Inflammatory macrophage (primary cell): ENCODE measurements at places on chromosomes 7 and 10.
A peak's percentile ranks its signal among the peaks of the same experiment; 100 is the strongest.

- DNase-seq: no peak
Observed at GRCh38 chr10:71472912-71473311, 76.2 kb downstream of the CDH23 start.

DNA sequence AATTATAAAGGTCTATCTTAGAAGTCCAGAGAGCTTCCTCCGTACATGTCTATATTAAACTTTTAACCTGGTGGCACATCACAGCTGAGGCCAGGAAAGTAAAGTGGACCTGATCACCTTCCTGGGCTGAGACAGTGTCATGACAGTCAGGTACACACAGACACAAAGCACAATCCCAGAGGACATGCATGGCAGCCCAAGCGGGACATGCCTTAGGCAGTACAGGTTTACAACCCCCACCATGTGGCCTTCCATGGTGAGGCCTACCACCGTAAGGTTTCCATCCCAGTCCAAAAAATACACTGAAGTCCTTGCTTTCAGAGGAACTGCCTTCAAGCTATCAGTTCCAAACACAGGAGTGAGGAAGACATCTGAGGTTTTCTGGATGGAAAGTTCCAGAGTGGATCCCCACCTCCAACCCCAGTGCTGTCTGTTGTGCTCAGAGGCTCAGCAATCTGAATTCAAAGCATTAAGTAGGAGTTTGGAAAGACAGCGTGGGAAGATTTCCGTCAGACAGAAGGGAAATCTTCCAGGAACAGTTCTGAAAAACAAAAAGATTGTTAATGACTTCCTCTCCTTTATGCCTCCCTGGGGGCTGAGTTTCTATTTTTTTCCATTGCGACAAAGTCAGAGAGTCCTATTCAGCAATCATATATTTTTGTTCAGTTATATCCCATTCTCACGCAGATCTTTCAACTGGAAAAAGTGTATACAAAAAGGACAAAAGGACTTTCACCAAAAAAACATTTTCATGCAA lies 20.1 kb downstream of the IFIT3 start:
- peak; percentile 52 for DNase-seq

GRCh38 chr10:97234400-97234799 lies 48.6 kb upstream of the SLIT1 start:
- DNase-seq: peak; percentile 53

- peak; percentile 21 for DNase-seq
Observed at GRCh38 chr10:130630135-130630534, 493.9 kb downstream of the GLRX3 start.

- no peak for DNase-seq
Observed at GRCh38 chr10:34348021-34348420, 467.1 kb downstream of the PARD3 start.

GRCh38 chr10:3668276-3668965 lies 116.6 kb downstream of the KLF6 start:
- DNase-seq: no peak

DNA sequence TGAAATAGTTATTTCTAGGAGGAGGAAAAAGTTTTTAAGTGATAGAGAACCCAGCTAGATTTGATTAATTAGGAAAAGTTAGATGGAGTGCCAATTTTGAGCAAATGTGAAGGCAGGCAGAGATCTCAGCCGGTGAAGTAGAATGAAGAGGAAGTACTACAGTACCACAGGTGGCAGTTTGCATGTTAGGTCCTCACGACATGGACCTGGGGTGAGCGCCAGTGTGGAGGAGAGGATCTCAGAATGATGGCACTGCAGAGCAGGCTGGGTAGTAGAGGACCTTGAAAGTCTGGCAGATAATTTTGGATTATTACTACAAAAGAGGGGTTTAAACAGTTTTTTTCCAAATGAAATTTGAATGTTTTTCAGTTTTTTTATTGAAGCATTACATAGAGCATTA lies 81.1 kb downstream of the GNAI1 start:
- DNase-seq: no peak

DNA sequence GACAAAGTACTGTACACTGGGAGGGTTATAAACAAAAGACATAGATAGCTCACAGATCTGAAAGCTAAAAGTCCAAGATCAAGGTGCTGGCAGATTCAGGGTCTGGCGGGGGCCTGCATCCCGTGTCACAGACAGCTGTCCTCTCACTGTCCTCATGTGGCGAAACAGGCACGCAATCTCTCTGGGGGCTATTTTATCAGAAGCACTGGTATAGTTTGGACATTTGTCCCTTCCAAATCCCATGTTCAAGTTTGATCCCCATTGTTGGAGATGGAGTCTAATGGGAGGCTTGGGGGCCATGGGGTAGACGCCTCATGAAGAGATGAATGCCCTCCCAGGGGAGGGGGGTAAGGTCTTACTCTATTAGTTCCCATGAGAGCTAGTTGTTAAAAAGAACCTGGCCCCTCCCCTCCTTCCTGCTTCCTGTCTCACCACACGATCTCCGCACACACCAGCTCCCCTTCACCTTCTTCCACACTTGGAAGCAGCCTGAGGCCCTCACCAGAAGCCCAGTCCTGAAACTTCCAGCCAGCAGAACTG lies 72.5 kb upstream of the UCN3 start:
- DNase-seq: no peak

DNA sequence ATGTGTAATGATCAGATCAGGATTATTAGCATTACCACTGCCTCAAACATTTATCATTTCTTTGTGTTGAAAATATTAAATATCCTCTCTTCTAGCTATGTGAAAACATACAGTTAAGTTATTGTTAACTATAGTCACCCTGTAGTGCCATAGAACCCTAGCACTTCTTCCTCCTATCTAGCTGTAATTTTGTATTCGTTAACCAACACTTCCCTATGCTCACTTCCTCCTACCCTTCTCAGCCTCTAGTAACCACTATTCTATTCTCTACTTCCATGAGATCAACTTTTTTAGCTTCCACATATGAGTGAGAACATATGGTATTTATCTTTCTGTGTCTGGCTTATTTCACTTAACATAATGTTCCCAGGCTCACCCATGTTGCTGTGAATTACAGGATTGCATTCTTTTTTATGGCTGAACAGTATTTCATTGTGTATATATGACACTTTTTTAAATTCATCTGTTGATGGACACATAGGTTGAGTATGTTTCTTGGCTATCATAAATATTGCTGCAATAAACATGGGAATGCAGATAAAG lies 132.7 kb upstream of the RHOBTB1 start:
- peak; percentile 14 for DNase-seq

- no peak for DNase-seq
Observed at GRCh38 chr7:23468526-23469149, 1.7 kb downstream of the IGF2BP3 start.

DNA sequence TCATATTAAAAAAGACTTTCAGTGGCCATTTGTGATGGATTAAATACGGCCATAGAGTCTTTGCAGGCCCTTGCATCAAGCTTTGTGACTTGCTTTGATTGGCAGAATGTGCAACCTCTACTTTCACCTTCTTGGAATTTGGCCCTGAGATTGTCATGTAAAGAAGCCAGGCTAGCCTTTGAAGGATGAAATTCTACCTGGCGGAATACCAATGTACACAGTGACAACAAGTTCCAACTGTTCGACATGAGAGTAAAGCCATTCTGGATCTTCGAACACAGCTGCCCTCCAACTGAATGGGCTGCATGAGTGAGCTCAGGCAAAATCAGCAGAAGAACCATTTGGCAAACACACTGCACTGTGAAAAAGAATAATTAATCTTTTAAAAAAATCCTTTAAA lies 321.3 kb downstream of the PHF14 start:
- DNase-seq: no peak
